RPMI7951 (cell line): ENCODE measurements at places on chromosomes 4 and X. TPM values are rescaled to one million over a fixed set of nuclear protein-coding genes. Genes with fewer than 3 reads are reported as not detected.
A peak's percentile ranks its signal among the peaks of the same experiment; 100 is the strongest.

Gene CLDN22
- total RNA-seq: not detected in 2 replicates

Gene KIAA1210
- total RNA-seq: not detected in 2 replicates

Gene GNRHR
- not detected in 2 replicates for total RNA-seq

Gene DDX53
- not detected in 2 replicates for total RNA-seq

Gene ZNF185
- 2.9 and 3.3 TPM in 2 replicates for total RNA-seq

GRCh38 chrX:68646421-68646820 lies 1.0 kb upstream of the STARD8 start:
- DNase-seq: no peak

- DNase-seq: no peak
Observed at GRCh38 chr4:38123555-38123954, 163.4 kb downstream of the PTTG2 start.

DNA sequence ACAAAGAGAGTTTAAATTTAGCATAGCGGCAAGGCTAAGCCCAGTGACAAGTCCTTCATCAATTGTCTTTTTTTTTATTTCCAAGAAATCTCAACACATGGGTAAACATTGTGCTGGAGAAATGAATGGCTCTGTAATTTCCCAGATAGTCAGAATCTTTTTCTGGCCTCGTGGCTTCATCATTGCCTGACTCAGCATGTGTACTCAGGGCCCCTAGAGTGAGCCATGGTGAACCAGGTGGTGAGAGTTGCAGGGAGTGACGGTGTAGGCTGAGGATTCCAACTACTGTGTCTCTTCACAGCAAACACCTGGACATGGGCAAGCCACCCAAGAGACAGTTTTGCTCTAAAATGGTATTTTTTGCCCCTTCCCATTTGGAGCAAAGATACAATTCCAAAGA lies 43.1 kb upstream of the UCP1 start:
- DNase-seq: no peak

DNA sequence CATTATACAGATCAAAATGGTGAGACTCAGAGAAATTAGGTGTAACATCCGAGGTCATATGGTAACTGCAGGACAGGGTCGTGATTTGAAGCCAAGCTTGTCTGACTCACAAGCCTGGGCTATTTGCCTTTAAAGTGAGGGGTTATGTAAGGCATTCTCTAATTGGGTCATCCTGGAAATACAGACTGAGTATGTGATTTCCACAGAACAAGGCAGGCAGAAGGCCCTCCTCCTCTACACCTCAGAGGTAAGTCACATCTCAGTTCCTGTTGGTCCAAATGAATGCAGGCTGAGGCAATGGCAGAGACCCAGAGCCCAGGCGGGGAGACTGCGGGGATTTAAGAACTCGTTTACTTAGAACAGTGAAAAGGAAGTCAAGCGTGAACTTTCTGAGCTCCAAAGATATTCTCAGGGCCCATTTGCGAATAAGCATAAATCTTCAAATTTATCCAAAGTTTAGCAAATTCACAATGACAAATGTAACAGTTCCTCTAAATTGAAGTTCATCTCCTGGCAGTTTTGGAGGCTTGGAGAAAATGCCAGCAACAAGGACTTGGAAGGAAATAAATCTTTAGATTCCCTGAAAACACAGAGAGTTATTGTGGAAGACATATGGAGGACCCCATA lies 153.3 kb downstream of the LDB2 start:
- DNase-seq: peak; percentile 18

DNA sequence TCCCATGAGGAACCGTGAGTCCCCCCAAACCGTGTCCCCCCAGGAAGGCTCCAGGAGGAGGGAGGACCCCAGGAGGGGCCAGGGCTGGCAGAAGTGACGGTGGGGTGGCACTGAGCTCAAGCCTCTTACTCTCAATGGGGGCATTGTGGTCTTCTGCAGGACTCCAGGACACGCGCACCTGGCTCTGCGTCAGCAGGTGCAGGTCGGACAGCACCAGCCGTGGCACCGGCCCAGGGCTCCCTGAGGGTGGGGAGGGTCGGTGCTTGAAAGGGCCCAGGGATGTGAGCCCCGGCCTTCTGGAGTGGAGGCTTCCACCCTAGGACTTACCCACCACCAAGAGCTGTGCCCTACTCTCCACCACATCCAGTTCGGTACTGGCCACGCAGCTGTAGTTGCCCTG lies 18.3 kb downstream of the L1CAM start:
- no peak for DNase-seq

DNA sequence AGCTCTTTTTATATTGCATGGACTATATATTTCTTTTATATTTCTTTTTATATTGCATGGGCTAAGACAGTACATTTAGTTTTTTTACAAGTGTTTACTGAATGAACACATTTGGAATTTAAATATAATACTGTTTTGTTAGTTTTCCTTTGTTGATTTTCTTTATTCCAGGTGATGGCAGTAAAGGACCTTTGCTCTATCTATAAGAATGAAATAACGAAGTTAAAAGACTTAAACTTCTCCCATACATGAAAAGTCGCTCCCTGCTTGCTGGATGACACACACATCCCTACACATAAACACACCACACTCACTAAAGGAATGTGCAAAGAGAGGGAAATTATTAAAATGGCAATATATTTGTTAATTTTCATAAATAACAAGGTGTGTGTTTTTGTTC lies 102.5 kb upstream of the ANXA10 start:
- DNase-seq: no peak

DNA sequence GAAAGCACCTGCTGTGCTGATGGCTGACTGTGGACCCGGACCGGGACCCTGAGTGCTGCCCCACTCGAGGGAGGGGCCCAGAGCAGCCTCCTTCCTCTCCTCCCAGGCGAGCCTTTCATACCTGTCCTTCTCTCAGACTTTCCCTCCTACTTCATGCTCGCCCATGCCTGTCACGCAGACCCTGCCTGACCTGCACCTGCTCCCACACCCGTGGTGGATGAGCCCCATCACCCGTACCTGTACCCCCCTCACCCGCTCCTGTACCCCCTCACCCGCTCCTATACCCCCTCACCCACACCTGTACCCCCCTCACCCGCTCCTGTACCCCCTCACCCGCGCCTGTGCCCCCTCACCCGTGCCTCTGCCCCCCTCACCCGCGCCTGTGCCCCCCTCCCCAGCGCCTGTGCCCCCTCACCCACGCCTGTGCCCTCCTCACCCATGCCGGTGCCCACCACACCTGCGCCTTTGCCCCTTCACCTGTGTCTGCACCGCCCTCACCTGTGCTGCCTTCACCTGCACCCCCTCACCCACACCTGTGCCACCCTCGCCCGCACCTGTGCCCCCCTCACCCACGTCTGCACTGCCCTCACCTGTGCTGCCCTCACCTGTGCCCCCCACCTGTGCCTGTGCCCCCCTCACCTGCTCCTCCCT lies 5.8 kb downstream of the MAEA start:
- no peak for DNase-seq

DNA sequence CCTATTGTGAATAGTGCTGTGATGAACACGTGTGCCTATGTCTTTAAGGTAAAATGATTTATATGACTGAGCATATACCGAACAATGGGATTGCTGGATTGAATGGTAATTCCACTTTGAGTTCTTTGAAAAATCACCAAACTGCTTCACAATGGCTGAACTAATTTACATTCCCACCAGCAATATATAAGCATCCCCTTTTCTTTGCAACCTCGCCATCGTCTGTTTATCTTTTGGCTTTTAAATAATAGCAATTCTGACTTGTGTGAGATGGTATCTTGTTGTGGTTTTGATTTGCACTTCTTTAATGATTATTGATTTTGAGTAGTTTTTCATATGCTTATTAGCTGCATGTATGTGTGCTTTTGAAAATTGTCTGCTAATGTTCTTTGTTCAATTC lies 31.8 kb upstream of the UGT2A1 start:
- DNase-seq: no peak
